Progenitor cell of endocrine pancreas (in vitro differentiated cells): ENCODE measurements at places on chromosomes 12 and 14.

DNA sequence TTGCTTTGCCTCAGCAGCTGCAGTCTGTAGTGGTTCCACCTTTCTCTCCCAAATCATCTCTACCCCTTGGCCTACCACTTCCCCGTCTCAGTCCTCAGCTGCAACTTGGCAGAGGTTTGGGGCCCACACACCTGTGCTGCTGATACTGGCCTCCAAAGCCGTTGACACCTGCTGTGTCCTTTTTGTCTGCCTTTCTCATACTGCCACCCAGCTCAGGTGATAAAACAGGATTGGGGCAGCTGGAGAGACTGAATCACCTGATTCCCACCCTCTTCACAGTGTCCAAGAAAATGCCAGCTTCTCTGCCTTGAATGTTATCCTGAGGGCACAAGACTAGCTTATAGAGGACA is 103.7 kb downstream of the ETV6 start:
- no peak for DNase-seq

GRCh38 chr12:114306646-114307045 is 99.3 kb downstream of the TBX5 start:
- no peak for DNase-seq

DNA sequence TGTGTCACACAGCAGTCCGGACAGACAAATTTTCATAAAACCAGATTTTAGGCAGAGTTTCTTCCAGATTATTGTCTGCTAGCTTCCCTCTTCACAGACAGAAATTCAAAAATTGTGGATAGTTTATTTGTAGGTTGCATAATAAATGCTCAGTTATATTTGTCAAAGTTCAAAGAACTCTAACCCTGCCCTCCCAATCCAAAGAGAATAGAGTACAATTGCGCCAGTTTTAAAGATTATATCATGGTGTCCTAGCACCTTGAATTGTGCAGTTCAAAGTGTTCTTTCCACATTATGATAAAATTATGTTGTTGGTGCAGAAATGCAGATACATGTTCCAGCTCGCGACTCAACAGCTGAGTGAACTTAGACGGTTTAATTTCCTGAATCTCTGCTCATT is 263.1 kb downstream of the PRKD1 start:
- no peak for DNase-seq

- no peak for DNase-seq
Measured at GRCh38 chr14:70776197-70776596, 33.1 kb downstream of the MAP3K9 start.

GRCh38 chr12:101962486-101962885 is 85.1 kb downstream of the DRAM1 start:
- DNase-seq: no peak

GRCh38 chr12:107133462-107133861 is 40.1 kb upstream of the CRY1 start:
- DNase-seq: no peak

DNA sequence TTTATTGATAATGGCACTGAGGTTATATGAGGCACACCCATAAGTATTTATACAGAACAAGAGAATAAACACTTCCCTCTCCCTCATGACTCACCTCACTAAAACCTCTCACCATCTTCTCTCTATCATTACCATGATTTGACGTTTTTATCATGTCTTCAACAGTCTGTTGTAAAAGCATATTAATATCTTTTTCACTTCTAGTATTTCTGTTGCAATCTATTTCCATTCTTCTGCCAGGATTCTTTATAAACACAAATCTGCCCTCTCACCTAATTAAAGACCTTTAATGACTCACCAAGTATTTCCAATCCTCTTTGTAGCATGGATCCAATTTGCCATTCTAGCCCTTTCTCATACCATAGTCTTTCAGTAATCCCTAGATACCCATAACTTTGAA is 527.7 kb downstream of the SLC16A7 start:
- DNase-seq: no peak

DNA sequence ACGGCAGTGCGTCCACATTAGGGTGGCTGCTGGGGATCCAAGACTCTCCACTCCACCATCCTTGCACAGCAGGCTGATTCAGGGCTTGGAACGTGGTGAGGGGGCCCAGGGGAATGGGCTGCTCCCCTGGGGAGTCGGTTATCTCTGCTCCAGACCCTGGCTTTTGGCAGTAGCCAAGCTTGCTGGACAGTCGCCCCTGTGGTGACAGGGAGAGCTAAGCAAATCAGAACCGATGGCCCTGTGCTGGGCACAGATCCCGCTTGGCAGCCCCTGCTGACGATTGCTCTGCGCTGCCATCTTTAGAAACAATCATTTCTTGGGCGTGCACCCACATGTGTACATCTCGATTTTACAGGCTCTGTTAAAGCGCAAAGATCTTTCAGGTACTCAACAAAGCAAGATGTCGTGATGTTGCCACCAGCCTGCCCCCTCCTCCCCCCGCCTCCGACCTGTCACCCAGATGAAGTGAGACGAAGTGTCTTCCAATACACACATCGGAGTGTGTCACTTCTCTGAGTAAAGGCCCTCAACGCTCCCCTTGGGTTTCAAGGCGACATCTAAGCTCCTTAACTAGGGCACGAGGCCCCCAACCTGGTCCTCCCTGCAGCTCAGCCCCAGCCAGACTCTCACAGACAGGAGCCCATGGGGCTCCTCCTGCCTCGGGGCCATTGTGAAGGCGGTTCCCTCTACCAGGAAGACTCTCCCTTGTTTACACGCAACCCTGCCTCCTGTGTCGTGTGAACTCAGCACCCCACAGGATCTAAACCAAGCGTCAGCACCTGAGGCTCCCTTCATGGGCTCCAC is 55.6 kb downstream of the PITPNM2 start:
- DNase-seq: no peak

DNA sequence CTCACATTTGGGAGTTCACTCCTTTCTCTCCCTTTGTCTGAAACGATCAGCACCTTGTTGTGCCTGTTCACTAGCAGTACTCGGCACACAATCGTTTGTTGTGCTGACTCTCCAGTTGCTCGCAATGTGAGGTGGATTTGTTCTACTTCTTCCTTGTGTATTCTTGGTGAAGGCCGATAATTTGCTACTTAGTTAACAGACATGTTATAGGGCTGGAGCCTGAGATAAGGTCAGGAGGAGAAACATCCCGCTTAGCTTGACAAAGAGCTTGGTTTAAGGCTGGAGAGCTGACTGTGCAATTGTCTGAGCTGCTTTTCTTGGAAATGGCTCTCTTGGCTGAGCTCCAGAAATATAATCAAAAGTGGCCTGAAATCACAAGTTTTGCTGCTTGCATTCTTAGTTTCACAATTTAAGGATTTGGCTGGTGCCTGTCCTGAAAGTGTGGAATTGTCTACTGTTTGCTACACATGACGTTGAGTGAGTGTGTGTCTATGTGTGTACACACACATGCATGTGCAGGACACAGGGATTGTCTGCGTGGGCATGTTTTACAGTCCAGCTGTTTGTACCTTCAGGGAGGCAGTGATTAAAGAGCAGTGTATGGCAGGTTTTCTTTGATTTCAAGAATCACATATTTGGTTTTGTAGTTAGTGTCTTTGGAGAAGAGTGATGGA is 77.7 kb downstream of the ARF6 start:
- no peak for DNase-seq

DNA sequence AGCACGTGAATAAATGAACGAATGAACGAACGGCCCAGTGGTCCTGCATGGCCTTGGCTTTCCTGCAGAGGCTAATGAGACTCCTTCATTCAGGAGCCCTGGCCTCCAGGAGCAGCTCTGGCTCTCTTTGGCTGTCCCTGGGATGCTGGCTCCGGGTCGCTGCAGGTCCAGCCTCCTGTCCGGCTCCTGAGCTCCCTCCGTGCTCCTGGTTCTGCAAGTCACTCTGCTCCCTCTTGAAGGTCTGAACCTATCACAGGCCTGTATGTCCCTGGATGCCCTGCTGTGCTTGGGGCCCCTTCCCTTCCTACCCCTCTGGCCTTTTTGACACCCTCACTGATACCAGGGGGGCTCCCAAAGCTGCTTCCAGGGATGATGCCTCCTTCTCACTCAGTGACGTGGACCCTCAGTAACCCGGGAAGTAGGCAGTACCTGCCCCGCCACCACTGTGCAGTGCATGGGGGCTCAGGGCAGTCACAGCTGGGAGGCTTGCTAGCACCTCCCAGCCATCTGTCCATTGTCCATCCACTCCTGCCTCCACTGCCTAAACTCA is 133.7 kb upstream of the C14orf180 start:
- DNase-seq: no peak

- no peak for DNase-seq
Measured at GRCh38 chr14:61152851-61153364, 128.2 kb downstream of the TMEM30B start.

GRCh38 chr14:48805315-48805714 is 780.9 kb downstream of the RPS29 start:
- DNase-seq: no peak

- no peak for DNase-seq
Measured at GRCh38 chr14:57495416-57495815, 1.8 kb upstream of the CCDC198 start.

DNA sequence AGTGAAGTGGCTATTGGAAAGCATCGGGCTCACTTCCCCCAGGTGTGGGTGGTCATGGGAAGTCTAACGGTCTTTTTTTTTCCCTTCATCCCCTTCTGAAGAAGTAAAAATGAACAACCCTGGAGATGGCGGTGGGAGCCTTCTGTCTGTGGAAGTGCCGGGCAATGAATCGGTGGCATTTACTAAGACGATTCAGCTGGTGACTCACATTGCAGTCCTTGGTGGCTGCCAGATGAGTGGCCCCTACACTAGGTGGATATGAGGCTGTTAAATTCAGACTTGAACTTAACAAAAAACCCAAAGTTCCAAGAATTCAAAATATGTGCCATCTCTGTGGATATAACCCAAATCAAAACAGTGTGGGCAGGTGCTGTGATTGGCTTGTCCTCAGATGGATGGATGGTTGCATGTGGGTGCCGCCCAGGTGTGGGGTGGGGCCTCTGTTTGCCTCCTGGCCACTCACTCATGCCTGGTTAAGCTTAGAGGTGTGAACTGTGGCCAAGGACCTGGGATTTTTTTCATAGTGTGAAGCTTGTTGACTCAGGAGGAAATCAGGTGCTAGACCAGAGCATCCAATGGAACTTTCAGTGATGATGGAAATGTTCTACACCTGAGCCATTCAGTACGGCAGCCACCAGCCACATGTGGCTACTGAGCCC is 176.7 kb upstream of the NOS1 start:
- no peak for DNase-seq

DNA sequence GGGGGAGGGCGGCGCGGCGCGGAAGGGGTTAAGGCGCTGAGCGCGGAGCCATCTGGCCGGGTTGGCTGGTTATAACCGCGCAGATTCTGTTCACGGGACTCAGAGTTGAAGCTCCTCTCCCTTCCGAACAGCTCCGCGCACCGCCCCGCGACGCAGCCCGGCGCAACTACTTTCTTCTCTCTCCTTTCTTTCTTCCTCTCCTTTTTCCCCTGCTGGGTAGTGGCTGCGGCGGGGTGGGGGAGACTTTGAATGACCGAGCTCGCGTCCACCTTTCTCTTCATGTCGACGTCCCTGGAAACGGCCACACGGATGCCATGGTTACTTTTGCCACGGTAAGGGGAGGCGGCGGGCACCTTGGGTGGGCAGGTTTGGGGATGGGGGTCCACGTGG is at the start of gene NTF3:
NTF3 (plus strand) TSS at position 98 of the 390 bp plus-strand sequence; CDS start at position 315, 217 bp downstream.
- peak; percentile 34 for DNase-seq

DNA sequence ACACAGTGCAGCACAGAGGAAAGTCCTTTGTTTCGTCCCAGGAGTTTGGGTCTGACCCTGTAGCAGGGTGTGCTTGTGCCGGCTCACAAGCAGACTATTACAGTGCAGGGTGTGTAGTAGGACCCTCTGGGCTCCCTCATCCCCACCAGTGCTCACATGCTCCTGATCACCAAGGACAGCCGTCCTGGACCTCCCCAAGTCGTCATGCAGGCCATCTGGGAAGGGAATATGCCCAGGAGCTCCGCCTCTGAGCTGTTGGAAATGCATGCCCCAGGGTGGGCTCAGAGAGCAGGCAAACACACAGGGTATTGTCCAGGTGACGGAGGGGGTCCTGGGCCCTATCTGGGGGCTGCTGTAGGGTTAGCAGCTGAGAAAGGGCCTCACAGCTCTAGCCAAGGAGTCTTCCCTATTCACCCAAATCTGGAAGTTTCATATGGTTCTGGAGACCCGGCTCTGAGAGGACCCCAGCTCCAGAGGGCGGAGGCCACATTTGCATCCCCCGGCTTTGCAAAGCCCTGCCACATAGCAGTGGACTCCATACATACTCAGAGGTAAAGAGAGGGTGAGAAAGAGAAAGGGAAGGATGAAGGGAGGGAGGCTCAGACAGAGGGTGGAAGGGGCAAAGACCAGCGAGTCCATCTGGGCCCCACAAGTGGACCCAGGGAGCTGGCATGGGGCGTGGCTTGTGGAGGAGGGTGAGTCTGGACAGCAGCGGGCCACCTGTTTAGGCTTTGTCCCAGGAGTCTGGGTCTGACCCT is 53.5 kb upstream of the PPP2R5C start:
- DNase-seq: no peak

GRCh38 chr14:89641495-89642175 is 224.6 kb upstream of the FOXN3 start:
- no peak for DNase-seq

DNA sequence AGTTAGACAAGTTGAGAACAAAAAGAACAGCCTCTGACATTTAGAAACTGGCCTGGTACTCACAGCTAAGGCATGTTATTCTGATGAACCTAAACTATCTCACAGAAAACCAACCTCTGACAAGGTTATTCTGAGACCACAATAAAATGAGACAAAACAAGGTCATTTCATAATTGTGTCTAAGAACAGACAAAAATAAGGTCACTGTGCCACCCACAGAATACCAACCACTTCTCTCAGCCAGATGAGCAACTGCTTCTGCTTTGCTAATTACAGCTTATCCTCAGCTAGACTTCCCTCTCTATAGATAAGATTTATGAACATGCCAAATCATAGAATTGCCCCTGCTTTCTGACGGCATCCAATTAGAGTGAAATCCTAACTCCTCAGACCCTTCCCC is 52.2 kb upstream of the CRACR2A start:
- DNase-seq: no peak

GRCh38 chr12:109458086-109458485 is 19.0 kb downstream of the KCTD10 start:
- no peak for DNase-seq

GRCh38 chr12:6093764-6094163 is 30.7 kb downstream of the VWF start:
- no peak for DNase-seq
